ENCODE measurements at places on chromosomes 1 and 21.

- no peak for DNase-seq
These were observed 46.7 kb upstream of the PPP2R5A start for GRCh38 chr1:212238552-212238951.

DNA sequence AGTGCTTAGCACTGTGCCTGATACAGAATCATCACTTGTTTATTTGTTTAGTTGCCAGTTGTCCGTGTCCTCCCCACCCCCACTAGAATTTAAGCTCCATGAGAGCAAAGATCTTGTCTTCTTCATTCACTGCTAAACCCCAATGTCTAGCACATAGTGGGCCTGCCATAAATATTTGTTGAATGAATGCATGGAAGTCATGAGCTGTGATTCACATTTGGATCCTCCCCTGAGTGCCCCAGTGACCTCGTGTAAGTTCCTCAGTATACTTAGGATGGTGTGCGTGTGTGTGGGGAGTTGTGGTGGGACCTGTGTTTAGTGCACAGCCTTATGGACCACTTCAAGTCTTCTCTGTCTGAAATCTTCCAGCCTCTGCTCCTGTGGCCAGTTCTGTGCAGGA lies 23.1 kb downstream of the IER5 start:
- DNase-seq, result no peak

DNA sequence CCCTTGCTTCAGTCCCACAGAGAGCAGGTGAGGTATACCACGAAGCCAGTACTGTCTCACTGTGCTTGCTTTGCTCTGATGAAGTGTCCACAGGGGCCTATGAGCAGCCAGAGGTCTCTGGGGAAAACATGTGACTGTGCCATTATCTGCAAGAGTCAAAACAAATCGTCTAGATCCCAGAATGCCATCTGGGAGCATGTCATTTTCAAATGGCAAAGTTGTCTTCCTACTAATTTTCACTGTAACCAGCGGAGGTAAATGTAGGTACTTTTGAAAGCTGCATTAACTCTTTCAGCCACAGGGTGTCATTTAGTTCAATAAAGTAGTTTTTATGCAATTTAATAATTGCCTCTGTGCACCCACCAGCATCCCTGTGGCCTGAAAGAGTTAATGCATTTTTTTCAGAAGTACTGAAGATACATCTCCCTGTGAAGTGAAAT lies 173.6 kb upstream of the SGIP1 start:
- DNase-seq, result no peak

GRCh38 chr21:45919593-45919992 lies 62.0 kb upstream of the COL6A1 start:
- no peak for DNase-seq

DNA sequence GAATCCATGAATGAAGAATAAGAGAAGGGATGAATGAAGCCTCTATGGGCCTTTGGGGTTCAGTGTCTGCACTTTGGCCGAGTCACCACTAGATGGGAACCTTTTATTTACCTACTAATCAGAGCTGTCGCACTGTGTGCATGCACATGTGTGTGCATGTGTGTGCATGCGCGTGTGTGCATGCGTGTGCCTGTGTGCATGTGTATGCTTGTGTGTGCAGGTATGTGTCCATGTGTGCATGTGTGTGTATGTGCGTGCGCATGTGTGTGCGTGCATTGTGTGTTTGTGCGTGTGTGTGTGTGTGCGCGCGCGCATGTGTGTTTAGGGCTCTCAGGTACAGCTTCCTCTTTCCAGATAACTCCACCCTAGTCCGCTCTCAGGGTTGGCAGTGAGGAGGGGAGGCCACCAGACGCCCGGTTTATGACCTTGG lies 20.4 kb upstream of the UBXN10 start:
- no peak for DNase-seq

- DNase-seq, result no peak
These were observed 886.9 kb downstream of the AMY1C start for GRCh38 chr1:104636581-104636980.

DNA sequence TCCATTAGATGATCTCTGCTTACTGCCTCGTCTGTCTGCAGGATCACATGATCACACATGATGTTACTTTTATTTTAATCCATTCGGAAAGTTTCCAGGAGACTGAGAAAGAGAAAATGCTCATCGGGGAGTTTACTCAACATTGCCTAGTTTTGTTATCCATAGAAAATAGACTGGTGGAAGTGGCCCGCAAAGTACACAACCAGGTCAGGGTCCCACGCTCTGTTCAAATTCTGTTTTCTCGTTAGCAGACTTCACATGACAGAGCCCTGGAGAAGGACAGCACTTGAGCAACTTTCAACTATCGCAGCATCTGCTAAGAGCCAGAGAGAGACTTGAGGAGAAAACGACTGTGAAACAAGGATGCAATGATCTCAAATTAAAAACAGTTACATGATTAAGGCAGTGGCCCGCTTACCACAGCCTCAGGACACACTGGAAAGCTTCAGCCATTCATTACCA lies 44.2 kb downstream of the ADAMTS1 start:
- no peak for DNase-seq

GRCh38 chr1:2945821-2946231 lies 75.4 kb upstream of the ACTRT2 start:
- DNase-seq, result no peak
